ENCODE measurements at places on chromosomes 2 and 18. TPM values are rescaled to one million over a fixed set of nuclear protein-coding genes. Genes with fewer than 3 reads are reported as not detected.

The TRIM54 gene
- 0.61 TPM for total RNA-seq

The IER3IP1 gene
- 7.7 TPM for total RNA-seq

GRCh38 chr2:237431837-237432236, 17.9 kb upstream of the COL6A3 start:
- no peak for DNase-seq
- H3K27me3 ChIP-seq = peaks cover 10% of the 10 kb centered on the region
- no peak overlapping the region for H3K27ac ChIP-seq
- H3K4me3 ChIP-seq = no peak overlapping the region
- no peaks in the 10 kb centered on the region for H3K36me3 ChIP-seq

DNA sequence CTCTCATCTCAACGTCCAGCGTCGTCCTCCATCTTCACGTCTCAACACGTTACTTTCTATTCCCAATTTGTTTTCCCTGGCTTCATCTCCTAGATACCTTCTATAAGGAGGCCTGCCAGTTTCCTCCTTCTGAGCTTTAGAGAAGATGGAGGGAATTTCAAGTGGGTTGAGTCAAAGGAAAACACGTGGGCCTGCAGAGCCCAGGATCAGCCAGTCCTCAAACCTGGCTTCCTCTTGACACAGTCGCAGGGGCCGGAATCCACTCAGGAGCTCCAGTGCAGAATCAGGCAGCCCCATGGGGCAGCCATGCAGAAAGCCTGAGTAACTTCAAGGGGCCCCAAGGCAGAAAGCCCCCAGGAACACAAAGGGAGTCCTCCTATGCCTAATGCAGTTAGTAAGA, 14.5 kb upstream of the APCDD1 start:
- no peaks in the 10 kb centered on the region for H3K36me3 ChIP-seq
- no peak overlapping the region for H3K4me3 ChIP-seq
